Midbrain (tissue), 1 donor: ENCODE measurements at places on chromosomes 12 and 14.
A peak's percentile ranks its signal among the peaks of the same experiment; 100 is the strongest.

DNA sequence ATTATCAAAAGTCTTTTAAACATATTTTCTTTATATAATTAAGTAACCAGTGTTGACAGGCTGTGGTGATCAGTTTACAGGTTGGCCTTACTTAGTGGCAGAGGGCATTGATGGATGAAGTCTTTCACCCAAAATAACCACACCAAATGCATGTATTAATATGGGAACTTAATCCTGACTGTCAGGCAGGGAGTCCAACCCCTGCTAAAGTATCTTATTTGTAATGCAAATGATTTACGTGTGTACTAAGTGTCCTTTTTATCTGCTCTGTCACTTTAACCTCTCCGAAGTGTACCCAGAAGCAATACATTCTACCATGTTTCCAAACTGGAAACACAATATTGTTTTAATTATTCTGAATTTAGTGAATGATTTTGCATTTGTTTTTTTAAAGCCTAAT, 1.4 kb downstream of the MYBPC1 start:
- DNase-seq, result no peak

GRCh38 chr14:86518298-86518697, 988.4 kb downstream of the FLRT2 start:
- DNase-seq, result no peak

DNA sequence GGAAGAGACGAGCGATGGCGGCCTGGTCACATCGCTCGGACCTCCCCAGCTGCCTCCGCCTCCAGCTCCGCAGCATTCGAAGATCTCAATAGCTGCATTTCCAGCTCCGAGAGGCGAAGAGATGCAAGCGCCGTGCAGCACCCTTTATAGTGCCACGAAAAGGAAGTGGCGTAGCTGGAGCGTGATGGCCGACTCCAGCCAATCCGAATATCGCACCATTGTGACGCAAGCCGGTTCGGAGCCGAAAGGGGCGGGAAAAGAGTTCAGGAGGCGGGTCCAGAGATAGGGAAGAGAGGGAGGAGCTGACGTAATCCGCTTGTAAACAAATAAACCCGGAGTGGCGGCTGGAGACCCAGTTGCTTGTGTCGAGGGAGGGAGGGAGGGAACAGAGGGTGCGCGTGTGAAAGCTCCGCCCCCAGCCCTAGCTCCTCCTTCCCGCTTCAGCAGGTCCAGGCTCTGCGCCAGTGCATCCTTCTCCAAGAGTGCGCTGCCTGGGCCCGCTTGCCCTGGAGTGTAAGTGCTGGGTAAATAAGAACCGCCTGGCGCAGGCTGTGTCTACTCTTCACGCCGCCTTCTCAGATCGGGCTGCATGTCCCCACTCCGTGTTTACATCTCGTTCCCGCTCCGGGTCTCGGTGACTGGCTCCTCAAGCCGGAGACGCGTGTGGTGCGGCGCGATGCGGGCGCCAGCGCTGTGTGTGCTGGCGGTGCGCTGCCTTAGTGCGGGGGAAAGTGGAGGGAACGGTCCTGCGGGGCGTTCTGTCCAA, at the start of gene BTG1:
TSS of gene BTG1 (minus strand) at position 116 of the 766 bp plus-strand sequence. CDS start 311 bp downstream, outside the sequence.
- peak; percentile 100 for DNase-seq

- DNase-seq, result no peak
Measured at GRCh38 chr14:50845166-50845565, 14.2 kb upstream of the NIN start.

DNA sequence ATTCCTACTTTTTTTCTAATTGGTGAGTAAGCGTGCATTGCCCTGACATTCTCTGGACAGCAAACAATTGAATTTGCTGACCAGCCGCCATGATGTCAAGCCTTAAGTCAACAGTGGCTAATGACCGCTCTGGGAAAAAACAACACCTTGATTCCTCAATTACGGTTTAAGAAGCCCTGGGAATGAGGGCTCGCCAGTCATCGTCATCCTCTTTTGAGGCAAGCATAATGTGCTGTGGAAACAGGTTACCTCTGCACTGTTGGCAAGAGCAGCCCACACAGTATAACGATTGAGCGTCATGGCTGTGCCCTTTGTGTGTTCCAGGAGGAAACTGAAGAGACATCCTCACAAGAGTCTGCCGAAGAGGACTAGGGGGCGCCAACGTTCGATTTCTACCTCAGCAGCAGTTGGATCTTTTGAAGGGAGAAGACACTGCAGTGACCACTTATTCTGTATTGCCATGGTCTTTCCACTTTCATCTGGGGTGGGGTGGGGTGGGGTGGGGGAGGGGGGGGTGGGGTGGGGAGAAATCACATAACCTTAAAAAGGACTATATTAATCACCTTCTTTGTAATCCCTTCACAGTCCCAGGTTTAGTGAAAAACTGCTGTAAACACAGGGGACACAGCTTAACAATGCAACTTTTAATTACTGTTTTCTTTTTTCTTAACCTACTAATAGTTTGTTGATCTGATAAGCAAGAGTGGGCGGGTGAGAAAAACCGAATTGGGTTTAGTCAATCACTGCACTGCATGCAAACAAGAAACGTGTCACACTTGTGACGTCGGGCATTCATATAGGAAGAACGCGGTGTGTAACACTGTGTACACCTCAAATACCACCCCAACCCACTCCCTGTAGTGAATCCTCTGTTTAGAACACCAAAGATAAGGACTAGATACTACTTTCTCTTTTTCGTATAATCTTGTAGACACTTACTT, 138.9 kb downstream of the HMGA2 start:
- no peak for DNase-seq
